ENCODE measurements at places on chromosomes 16 and 17.

DNA sequence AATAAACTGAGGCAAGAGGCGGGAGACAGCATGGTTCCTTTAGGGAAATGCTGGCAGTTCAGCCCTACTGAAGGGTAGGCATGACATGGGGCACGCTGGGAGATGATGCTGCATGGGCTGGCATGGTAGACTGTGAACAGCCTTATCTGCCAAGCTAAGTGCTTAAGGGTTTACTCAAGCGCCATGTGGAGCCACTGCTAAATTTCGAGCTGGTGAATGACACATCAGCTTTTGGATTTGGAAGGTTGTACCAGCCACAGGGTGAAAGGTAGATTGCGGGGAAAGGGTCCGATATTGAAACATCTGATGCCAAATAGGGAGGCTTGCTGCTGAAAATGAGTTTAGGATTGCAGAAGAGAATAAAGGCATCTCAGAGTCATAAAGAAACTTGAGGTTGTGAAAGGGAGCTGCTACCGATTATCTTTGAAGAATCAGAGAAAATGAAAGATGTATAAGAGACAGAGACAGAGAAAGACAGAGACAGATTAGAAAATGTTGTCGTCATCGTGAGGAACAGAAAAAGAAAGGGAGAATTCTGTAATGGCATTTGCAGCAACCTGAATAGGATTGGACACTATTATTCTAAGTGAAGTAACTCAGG, 16.3 kb downstream of the PIK3R5 start:
- DNase-seq, result no peak

DNA sequence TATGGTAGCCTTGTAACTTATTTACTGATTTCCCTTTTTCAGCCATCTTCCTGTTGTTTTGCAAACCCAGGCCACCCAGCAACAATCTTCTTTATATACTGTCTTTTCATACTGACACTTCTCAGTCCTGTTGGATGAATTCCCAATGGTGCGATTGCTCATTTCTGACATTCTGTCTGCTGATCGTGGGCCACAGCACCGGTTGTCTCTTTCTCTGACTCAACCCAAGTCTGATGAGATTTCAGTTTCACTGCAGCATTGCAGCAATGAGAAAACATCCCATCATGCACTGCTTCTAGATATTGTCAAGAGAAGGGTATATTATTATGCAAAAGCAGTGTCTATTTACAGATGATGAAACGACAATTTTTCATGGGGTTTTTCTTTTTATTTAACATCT, 349.2 kb upstream of the HSBP1 start:
- no peak for DNase-seq

DNA sequence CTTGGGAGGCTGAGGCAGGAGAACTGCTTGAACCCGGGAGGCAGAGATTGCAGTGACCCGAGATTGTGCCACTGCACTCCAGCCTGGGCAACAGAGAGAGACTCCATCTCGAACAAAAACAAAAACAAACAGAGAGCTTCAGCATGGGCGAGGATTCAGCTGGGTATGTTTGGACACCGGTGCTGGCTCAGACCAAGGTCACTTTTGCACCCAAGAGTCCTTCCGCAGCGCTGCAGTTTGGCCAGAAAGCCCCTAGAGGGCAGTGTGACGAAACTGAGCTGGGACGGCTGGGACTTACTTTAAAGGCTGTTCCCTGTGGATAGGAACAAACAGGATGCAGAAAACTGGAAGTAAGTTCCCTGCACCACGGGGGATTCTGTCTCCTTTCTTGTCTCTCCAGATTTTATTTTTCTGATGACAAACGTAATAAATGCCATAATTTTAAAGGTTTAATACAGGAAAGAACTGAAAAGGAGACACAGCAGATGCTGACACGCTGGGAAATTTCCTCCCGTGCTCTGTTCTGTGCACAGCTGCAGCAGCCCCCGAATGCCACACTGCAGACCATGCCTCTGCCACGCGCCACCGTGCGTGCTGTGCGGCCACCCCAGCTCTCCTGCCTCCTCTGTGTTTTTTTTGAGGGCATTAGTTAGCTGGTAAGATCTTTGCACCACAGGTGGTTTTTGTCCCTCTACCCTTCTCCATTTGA, 25.2 kb upstream of the USP36 start:
- peak; percentile 88 for DNase-seq

DNA sequence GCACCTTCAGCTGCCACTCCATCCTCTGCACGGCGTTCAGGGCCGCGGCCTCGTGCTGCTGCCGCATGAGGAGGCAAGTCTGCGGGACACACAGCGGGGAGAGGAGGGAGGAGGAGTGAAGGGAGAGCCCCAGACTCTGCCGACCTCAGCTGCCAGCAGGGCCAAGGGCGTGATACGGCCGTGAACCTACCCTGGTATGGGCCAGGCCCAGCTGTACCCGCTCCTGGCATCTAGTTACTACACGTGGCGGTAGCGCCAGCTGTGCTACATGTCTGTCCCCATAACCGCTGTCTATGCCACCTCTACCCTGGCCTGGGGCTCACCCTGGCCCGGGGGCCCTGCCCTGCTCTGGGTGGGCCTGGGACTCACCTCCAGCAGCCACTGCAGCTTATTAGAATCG, 51.1 kb downstream of the ZNF778 start:
- no peak for DNase-seq

- DNase-seq, result peak; percentile 28
Measured at GRCh38 chr16:53912155-53912554, 208.2 kb downstream of the FTO start.

DNA sequence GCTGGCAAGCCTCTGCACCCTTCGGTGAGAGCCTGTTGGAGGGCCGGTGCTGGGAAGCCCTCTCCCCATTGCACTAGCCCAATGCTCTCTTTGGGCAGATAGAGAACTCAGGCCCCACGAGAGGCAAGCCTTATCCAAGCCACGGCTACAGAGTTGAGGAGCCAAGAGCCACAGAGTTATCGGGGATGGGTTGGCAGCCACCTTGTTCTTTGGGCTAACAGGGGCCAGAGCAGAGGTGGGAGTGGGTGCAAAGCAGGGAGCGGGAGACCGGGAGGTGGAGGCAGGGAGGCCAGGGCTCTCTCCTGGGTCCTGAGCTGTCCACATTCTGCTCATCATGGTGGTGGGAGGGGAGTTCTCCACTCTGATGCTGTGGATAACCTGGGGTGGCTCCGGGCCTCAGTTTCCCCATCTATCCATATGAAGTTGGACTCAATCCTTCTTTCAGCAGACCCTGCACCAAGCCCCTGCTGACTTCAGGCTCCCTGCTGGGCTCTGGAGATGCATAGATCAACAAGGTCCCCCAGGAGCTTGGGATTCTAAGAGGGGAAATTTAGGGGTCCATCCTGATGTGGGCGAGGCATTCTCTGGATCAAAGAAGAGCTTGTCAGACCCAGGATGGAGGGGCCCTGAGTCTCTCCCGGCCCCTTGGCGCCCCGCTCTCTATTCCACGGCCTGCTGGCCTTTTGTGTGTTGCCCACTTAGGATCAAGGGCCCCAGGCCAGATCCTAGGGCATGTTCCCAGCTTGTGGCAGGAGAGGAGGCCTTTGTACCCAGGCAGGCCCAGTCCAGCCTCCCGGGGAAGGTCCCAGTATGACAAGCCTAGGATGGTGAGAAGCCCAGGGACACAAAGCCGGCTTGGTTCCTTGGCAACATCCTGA, 557 bp upstream of the CX3CL1 start:
- DNase-seq, result no peak

DNA sequence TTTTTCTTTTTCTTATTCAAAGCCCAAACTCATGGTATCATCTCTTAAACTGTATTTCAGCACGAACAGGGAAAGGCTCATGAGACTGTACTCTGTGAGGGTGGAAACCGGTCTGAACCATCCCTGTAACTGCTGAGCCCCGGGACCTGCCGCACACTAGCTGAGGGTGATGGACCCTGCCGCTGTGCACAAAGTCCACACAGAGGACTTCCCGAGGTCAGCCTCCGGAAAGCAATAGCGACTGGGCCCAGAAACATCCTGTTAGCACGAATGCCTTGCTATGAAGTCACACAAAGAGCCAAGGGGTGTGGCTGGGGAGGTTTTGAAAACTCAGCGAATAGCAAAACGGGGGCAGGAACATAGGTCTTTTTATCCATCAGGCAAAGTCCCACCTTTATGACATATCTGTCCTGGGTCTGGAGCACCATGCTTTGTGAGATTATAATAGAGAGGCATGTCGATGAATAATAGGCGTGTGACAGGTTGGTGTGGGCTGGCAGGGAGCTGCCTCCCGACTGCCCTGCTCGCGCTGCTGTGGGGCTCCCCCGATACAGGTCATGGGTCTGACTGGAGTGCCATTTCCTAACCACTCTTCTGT, 33.4 kb downstream of the CDK5R1 start:
- DNase-seq, result no peak

GRCh38 chr16:48676836-48677235, 66.9 kb upstream of the N4BP1 start:
- no peak for DNase-seq

DNA sequence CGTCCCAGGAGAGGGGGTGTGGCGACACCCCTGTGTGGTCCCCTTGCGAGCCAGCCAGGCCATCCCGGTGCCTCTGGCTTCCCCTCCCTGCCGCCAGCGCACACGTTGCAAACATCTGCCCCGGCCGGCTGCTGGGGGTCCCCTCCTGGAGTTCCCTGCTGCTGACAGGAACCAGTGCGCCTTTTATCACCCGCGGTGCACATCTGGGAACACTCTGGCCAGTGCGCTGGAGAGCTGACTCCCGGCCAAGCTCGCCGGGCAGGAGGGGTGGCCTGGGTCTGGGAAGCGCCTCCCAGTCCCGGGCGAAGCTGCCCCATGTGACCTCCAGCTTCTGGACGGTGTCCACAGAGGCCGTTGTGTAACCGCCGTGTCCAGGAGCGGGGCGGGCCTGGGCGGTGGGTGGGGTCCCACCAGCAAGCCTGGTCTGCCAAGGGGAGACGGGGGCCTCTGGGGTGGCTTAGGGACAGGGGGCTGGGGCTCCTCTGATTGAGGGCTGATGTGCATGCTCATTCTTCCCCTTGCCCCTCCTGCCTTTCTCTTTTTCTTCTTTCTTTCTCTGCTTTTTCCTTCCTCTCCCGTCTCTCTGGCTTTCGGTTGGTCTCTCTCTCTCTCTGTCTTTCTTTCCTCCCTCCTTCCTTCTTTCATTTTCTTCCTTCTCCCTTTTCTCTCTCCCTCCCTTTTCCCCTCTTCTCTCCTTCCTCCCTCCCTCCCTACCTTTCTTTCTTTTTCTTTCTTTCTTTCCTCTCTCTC, 25.2 kb upstream of the CIBAR2 start:
- peak; percentile 71 for DNase-seq

Measured in trophoblast cell (in vitro differentiated cells and primary cell).